ENCODE measurements at places on chromosomes 4 and X.

DNA sequence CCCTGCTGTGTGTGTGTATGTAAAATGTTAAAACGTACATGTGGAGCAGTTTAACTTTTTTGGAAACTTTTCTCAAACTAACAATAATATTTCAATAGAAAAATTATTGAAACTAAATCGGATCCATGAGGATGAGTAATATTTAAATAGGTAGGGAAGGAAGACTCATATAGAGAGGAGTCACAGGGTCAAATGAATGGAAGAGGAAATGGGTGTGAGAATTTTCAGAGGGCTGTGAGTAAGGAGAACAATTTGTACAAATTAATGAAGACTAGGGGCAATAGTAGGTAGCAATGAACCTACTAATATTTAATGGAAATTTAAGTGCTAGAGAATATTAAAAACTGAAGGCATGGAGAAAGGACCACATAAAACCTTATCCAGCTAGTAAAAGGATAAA is 290.7 kb upstream of the PCDH18 start:
- no peak for DNase-seq

- DNase-seq: no peak
Observed at GRCh38 chr4:155693015-155693663, 26.5 kb downstream of the GUCY1A1 start.

DNA sequence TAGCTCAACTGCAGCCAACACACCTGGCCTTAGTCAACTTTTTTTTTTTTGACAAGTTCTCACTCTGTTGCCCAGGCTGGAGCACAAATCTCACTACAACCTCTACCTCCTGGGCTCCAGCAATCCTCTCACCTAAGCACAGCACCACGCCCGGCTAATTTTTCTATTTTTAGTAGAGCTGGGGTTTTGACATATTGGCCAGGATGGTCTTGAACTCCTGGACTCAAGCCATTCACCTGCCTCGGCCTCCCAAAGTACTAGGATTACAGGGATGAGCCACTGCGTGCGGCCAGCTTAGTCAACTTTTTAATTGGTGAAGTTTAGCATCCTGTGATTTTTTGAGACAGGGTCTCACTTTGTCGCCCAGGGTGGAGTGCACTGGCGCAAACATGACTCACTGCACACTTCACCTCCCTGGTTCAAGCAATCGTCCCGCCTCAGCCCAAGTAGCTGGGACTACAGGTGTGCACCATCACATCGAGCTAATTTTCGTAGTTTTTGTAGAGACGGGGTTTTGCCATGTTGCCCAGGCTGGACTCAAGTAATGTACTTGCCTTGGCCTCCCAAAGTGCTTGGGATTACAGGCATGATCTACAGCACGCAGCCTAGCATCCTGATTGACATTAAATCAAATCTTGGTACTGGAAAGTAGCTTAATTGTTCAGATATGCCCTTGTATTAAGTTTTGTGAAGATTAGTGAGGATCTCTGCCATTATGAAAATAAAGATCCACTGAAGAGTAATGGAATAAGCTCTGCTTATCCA is 8.3 kb downstream of the HNRNPDL start:
- DNase-seq: no peak

- DNase-seq: no peak
Observed at GRCh38 chrX:133434197-133434820, 19.0 kb upstream of the GPC4 start.
